ENCODE measurements at places on chromosomes 12 and 14. TPM values are rescaled to one million over a fixed set of nuclear protein-coding genes. Genes with fewer than 3 reads are reported as not detected.

Gene BMP4
- 64.3 TPM for total RNA-seq

Gene E2F7
- 10.2 TPM for total RNA-seq

Gene SRRM4
- not detected for total RNA-seq

Gene SLC4A8
- 5.1 TPM for total RNA-seq

Gene CLEC1B
- total RNA-seq: not detected

Gene KRT72
- not detected for total RNA-seq

Gene EPS8
- total RNA-seq: 35.0 TPM

Gene KRT71
- total RNA-seq: not detected

Gene RIPK3
- total RNA-seq: 3.9 TPM

Gene KIF21A
- total RNA-seq: 16.6 TPM

Gene PPM1H
- 3.9 TPM for total RNA-seq

Gene MYF6
- total RNA-seq: not detected

Gene KRT3
- total RNA-seq: not detected

Gene EXOC3L4
- not detected for total RNA-seq

Gene GPRC5D
- total RNA-seq: 0.11 TPM

Gene ADAMTS20
- not detected for total RNA-seq

Data from pulmonary artery endothelial cell (primary cell).